ENCODE measurements at places on chromosomes 6 and 20.

- no peak for DNase-seq
These were observed 164.7 kb downstream of the FOXC1 start for GRCh38 chr6:1774226-1774915.

DNA sequence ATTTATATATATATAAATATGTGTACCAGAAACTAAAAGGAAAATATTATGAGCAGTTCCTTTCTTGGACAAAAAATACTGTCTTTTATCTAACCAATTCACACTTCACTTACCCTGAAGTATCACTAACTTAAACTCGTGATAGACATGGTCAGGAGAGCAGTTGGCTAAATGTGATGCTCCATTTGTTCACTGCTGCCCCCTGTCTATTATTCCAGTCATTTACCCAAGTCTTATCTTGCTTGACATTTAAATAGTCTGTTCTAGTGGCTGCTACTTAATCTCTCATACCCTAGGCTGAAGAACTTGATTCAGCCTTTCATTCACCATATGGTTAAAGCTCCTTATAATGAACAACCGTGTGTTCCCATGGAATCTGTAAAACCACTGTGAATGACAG, 789.6 kb upstream of the EYS start:
- DNase-seq, result no peak

GRCh38 chr6:44234101-44235025, 11.0 kb downstream of the SLC29A1 start:
- no peak for DNase-seq

- DNase-seq, result no peak
These were observed 51.5 kb downstream of the COL19A1 start for GRCh38 chr6:69917834-69918233.

- DNase-seq, result no peak
These were observed 24.7 kb upstream of the ELMO2 start for GRCh38 chr20:46430921-46431712.

DNA sequence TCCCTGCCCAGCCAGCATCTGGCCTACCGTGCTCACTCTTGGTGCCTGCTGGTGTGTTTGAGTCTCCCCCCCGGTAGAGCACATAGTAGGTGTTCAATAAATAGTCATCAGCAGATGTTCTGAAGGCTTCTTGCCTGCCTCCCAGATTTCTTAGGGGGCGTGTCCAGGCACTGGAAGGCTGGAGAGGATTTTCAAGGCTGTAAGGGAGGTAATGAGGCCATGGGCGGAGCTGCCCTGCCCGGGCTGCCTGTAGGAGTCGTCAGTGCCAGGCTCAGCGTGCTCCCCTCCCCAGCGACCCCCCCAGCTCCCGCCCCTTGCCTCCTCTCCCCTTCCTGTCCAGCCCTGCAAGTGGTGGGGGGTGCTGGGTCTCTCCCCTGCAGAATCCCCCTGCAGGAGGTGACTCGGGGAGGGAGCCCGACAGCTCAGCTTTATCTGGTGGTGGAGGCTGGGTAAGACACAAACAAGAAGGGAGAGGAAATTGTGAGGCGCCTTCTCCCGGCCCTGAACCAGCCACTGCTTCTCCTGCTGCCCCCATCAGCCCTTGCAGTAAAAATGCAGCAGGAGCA, 55.9 kb downstream of the BCAS4 start:
- DNase-seq, result no peak
